Left colon (tissue), 2 donors: ENCODE measurements at places on chromosomes 2 and 18.

GRCh38 chr2:237431837-237432236, 17.9 kb upstream of the COL6A3 start:
- DNase-seq = no peak

GRCh38 chr2:26913999-26914658, 56.3 kb upstream of the MAPRE3 start:
- DNase-seq = no peak

GRCh38 chr2:182432051-182432450, 5.2 kb upstream of the PDE1A start:
- no peak for DNase-seq

- no peak for DNase-seq
Measured at GRCh38 chr2:47336259-47337238, 66.4 kb upstream of the MSH2 start.

GRCh38 chr2:99297994-99298393, 3.0 kb downstream of the LYG1 start:
- no peak for DNase-seq

GRCh38 chr2:138757384-138757783, 22.8 kb downstream of the NXPH2 start:
- no peak for DNase-seq

- no peak for DNase-seq
Measured at GRCh38 chr2:239093952-239094351, 246.1 kb downstream of the TWIST2 start.

DNA sequence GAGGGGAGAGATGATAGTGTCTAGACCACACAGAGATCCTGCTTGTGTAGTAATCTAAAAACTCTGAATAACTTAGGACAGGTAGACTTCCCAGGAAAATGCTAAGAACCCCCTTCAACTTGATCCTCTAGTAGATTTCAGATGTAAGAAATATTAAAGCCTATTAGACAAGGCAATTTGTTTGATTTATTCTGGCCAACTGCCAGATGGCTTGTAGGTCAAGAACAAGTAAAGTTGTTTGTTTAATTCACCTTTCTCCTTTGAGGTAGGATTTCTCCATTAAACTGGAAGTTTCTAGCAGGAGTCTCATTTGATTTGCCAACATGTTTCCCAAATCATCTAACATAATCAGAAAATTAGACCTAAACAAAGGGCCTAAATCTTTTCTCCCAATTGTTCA, 48.6 kb downstream of the SH3RF3 start:
- DNase-seq = no peak

GRCh38 chr18:59606193-59607077, 90.8 kb downstream of the CCBE1 start:
- no peak for DNase-seq

- DNase-seq = no peak
Measured at GRCh38 chr2:42044939-42045338, 2.9 kb upstream of the PKDCC start.

DNA sequence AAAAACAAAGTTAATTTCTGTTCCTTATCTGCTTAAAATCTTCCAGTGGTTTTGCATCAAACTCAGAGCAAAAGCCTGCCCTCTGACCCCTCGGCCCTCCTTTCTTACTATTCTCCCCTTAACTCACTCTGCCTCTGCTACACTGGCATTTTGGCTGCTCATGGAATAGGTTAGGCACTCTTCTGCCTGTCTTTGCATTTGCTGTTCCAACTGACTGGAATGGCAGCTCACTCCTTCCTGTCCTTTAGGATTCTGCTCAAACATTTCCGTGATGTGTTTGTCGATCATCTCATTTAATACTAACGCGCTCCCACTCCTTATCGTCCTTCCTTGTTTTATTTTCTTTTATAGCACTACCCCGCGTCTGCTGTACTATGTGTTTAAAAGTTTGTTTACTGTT, 815 bp downstream of the CEBPZ start:
- DNase-seq = no peak

- no peak for DNase-seq
Measured at GRCh38 chr2:182006595-182007341, 21.1 kb downstream of the PPP1R1C start.

- no peak for DNase-seq
Measured at GRCh38 chr2:188983427-188984064, 9.4 kb downstream of the COL3A1 start.

DNA sequence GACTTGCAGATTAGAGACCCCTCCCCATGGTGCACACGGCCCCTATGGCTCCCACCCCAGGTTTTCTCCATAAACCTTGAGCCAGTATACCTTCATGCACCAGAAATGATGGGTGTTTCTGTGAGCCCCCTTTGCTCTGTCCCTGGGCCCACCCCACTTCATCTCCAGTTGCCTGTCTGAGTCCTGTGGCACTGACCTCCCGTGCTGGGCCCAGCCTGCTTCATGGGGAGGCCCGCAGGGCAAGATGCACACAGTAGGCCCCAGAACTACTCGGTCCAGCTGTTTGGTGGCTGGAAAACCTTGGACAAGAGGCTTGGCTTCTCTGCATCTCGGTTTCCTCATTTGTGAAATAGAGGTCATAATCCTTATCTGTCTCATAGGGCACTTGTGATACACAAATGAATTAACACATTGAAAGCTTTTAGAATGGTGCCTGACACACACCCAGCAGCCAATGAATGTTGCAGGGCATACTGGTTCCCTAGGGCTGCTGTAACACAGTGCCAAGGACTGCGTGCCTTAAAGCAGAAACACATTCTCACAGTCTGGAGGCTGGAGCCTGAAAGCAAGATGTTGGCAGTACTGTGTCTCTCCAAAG, 58.4 kb downstream of the SH3BP4 start:
- DNase-seq = no peak

DNA sequence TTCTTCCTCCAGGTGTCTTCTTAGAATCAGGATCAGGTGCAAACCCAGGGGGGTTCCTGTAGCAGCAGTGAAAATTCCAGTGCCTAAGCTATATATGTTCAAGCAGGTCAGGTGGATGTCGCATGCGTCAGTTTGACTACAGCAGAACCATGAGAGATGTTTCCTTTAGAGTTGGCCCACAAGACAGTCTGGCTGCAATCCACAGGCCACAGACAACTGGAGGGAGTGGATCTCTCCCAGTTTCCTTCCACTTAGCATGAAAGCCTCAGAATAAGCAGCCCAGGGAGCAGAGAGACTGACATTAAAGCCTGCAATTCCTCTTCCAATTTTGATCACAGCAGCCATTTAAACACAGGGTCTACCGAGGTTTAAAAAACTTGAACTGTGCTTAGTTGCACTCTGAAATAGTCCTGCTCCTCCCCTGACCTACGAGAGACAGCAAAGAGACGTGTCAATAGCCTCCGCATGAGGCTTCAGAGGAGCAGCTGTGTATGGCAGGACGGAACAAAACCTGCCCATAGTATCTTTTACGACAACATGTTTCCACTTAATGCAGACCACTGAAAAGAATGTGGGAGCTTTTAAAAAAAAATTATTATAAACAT, 988 bp upstream of the KCNE4 start:
- DNase-seq = peak; percentile 16

DNA sequence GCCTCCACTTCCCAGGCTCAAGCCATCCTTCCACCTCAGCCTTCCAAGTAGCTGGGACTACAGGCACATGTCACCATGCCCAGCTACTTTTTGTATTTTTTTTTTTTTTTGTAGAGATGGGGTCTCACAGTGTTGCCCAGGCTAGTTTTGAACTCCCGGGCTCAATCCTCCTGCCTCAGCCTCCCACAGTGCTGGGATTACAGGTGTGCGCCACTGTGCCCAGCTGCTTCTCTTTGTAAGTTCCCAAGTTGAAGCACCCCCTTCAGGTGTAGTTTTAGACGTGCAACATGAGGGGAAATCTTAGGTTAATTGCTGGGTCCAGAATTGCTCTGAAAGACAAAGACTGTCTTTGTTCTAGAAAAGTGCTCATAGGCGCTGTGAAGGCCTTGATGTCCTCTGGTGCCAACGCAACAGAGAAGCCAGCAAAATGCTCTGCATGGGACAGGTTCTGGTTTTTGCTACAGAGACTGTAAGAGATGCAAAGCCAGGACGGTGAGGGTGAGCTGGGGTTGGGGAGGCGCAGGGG, 46.6 kb downstream of the RRM2 start:
- DNase-seq = no peak

DNA sequence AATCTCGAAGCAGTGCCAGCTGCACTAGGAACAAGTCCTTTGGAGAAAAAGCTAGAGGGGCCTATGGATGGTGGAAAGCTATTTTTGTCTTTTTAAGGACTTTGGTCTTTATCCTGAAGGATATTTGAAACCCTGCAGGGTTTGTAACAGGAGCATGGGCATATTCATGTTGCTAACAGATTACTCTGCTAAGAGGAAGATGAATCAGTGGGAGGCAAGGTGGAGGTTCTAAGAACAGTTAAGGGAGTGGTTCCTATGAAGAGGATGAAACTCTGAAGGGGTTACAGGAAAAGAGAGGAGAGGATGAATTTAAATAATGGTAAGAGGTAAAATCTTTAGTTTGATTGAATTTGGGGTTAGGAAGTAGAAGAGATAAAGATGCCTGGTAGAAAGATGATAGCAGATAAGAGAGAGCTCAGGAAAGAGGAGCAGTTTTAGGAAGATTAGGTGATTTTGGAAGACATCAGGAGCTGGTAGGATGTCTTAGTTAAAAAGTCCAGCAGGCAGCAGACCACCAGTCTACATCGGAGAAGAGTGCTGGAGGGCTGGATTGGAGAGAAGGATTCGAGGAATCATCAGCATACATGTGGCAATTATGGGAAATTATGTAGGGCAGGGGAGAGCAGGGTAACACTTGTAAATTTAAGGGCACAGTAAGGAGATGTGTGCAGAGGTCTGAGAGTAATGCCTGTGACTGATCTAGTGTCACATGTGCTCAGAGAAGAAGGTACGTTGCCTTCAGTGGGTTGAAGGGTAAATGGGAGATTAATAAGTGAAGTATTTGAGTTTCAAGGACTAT, 39.3 kb upstream of the C1GALT1C1L start:
- no peak for DNase-seq

DNA sequence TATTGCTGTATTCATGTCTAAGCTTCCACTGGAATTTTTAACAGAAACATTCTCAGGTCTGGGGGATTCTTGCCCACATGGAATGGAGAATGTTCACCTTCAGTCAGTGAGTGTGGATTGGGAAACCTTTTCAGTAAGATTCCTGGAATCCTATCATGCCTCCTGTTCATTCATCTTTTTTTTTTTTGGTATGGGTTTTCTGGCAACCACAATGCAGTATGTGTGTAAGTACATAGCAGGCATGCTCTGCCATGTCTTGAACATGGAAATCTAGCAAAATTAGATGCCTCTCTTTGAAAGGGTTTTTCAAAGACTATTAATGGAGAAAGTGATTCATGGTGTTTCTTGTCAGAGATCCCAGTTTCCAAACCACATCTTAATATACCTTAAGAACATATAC, 176.5 kb downstream of the LTBP1 start:
- DNase-seq = no peak

GRCh38 chr2:126911111-126911796, 12.6 kb downstream of the TEX51 start:
- DNase-seq = no peak

DNA sequence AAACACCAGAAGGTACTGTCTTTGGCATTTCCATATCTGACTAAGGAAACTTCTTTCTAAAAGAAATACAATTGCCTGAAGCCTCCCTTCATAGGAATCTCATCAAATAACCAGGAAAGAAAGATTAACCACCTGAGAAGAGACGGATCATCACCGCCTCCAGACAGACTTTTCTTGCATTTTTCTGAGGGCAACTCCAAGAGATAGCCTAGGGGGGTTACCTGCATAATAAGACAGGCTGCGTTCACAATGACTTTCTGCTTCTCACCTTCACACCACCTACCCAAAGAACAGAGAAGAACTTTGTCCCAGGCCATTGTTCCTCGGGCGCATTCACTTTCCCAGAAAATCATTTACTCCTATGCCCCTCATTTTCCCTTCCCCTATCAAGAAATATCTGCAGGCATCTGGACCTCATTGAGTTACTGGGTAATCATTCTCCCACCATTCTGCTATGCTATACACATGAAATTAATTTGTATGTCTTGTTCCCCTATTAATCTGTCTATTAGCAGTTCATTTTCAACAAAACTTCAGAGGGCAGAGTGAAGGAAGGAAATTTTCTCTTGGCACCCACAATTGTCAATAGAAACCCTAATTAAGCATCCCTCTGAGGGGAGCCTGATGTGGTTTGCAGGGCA, 8.3 kb upstream of the POMC start:
- DNase-seq = no peak

DNA sequence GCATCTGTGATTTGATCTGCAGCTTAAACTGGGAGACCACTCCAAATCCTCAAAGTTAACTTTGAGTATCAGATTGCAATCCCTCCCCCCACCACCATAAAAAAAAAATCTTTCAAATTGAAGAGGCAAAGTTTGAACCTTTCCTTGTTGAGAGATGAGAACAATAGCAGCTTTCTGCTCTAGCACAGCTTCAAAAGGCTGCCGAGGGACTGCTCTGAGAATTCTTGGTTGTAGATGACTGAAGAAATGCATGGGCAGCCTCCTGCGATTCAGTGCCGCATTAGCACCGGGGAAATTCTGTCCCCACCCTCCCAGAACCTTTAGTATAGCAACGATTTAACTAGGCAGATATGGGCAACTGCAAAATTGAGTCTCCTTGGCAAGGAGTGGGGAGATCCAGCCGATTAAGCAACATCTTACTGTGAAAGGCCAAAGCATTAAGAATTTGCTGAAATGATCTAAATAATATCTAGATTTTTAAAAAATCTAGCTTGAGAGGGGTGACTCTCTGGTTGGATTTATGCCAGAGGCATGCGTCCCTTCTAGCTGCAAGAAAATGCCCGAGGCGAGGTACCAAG, 3.9 kb upstream of the SP5 start:
- DNase-seq = no peak

GRCh38 chr2:618422-618990, 58.7 kb downstream of the TMEM18 start:
- DNase-seq = no peak

- no peak for DNase-seq
Measured at GRCh38 chr2:60834270-60834717, 47.1 kb upstream of the REL start.

DNA sequence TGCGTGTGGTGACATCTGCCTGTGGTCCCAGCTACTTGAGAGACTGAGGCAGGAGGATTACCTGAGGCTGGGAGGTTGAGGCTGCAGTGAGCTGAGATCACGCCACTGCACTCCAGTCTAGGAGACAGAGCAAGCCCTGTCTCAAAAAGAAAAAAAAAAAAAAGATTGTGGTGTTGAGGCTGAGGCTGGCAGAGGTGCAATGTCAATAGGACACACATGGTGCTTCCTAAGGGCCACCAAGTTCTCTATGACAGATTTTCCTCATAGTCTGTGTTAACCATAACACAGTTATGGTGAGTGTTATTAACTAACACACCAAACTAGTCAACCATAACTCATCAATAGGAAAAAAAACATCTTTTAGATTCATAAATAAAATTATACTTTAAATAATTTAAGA, 494.4 kb downstream of the TMX3 start:
- DNase-seq = no peak

GRCh38 chr2:55896633-55897032, 26.9 kb downstream of the EFEMP1 start:
- DNase-seq = no peak
